ENCODE measurements at places on chromosomes 16 and 17.

- no peak for DNase-seq
Observed at GRCh38 chr17:10557422-10557821, 8.0 kb upstream of the MYH2 start.

DNA sequence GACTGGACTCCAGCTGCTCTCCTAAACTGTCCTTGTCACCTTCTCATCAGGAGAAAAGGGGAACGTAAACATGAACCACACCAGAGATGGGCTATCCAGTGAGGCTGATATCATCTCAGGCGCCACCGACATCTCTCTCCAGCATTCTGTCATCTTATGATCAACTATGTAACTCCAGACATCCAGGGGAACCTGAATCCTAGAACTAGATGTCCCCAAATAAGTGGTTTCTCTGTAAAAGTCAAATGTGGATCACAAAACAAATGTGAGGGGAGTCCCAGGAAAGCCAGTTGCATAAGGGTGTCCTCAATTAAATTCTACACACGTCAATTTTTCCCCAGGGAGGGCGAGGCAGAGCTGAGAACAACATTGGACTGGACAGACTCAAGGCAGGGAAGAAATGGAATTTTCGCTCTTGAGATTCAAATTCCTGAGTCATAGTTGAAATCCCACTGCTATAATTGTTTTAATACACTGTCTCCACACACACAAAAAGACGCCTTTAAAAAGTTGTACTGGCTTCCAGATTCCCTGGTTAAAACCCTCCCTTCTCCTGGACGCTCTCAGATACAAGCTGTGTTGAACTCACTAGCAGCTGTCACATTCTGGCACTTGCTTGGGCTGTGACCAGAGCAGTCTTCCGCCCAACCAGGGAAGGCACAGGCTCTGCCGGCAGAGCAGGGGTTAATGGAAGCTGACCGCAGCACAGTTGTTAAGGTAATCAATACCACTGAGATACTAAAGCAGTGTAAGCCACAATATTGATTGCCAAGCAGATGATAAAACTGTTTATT lies 62.6 kb downstream of the ZFHX3 start:
- DNase-seq = no peak

- no peak for DNase-seq
Observed at GRCh38 chr16:30874244-30874820, 19.5 kb downstream of the BCL7C start.

GRCh38 chr16:46918905-46919792 lies 35.0 kb downstream of the GPT2 start:
- DNase-seq = no peak
